ENCODE measurements at places on chromosomes 6 and 20.

GRCh38 chr6:168293636-168294530 lies 25.7 kb downstream of the DACT2 start:
- DNase-seq = no peak

- DNase-seq = no peak
These were observed 21.8 kb downstream of the PCK1 start for GRCh38 chr20:57582432-57583288.

DNA sequence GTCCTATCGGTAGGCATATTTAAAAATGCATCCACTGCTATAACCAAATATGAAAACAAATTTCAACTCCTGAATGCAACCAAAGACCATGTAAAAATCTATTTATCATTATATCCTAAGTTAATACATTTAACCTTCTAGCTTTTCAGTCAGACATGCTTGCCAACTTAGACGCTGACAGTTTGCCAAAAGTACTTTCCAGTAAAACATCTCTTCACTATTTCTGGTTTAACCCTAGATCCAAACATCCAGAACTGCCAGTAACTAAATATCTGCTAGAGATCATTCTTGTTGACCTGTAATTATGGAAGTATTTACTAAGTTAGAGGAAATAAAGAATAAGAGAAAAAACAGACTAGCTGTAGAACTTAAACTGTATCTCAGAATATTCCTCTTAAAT lies 210.2 kb upstream of the THEMIS start:
- no peak for DNase-seq

- DNase-seq = no peak
These were observed 30.4 kb downstream of the TGM2 start for GRCh38 chr20:38134427-38135270.

DNA sequence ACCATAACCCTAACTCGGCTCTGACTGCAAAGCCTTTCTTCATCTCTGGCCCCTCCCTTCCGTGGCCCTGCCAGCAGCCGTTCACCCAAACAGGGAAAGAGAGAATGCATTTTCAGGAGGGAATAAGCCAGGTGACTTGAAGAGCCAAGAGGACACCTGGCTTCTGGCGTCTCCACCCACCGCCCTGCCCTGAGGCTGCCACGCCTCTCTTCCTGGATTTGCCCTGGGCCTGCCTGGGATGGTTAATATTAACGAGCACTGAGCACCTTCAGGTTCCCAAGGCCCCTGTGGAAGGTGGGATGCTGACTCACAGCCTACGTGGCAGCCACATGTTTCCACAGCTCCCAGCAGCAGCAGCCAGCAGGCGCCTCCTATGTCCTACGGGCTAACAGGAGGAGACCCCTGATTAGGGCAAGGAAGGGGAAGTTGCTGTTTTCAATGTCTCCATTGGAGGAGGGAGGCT lies 138.0 kb upstream of the RREB1 start:
- DNase-seq = no peak

DNA sequence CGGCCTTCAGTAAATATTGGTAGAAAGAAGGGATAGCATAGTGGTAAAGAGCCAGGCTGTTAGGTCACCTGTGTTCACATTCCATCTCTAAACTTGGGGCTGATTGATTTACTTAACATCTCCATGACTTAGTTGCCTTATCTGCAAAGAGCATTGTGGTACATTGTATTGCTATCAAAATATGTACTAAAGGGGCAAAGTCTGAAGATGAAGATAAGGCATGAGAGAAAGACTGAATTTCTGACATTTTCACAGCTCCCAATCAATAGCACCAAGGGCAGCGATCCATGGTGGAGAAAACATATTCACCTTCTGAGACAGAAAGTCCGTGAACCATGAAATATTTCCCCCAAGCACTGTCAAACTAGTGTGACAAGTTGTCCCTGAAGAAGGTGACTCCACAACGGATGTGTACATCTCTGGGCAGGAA lies 223.3 kb upstream of the STXBP5 start:
- no peak for DNase-seq

DNA sequence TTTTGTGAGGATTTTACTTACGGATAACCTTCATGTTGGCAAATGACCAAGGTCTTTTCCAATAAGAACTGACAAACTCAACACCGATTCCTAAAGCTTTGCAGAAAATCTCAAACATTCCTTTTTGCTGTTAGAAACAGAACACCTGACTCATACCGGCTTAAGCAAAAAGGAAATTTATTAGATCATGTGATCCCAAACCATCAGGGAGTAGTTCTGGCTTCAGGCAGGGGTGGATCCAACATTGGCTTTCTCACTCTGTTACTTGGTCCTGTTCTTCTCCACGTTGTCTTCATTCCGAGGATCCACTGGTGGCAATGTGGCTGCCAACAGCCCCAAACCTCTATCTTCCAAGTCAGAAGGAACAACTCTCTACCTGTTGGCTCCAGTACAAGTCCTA lies 95.9 kb upstream of the PMEPA1 start:
- no peak for DNase-seq

DNA sequence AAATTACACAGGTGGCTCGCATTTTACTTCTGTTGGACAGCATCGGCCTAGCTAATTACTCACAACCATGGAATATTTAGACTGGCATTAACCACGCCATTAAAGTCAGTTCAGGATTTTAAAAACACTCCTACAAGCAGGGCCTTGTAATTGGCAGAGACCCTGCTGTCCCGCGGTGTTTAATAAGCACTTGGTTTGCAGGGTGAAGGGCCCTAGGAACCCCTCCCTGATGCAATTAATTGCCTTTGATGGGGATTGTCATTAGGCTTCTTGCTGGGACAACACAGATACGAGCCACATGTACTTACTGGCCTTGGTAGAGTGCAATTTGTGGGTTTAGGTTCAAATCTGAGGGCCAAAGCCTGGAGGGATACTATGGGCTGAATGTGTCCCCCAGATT lies 7.8 kb upstream of the VSTM2L start:
- DNase-seq = peak; percentile 88

DNA sequence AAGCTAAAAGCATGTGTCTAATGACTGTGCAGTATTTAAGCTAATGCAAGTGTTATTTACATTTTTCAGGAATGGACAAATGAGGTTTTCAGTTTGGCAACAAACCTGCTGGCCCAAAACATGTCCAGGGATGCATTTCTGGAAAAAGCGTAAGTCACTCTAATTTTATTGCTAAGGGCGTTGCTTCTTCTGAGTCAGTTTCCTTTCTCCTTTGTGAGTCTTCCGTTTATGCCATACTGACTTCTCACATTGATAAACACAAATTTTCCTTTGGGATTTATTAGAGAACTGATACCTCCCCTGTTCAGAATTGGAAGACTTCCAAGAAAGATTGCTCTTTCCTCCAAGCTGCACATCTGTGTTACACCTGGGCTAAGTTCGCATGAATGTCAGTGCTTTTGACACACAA lies 422.9 kb upstream of the PLCB4 start:
- no peak for DNase-seq

DNA sequence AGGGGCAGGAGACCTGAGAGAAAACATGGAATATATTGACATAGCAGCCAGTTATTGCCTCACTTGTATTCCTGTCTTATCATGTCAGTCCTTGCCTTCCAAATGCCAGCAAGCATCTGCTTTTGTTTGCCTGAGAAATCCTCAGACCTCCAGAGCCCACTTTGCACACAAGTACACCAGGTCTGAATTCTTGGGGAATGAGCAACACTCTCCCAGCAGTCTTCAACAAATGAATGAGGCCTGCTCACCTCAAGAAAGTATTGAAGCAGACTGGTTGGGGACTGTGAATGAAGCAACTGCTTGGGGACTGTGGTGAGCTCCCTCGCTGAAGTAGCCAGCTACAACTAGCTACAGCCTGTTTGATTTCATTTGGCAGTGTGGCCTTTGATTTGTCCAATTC lies 172.8 kb upstream of the SPTLC3 start:
- DNase-seq = no peak

DNA sequence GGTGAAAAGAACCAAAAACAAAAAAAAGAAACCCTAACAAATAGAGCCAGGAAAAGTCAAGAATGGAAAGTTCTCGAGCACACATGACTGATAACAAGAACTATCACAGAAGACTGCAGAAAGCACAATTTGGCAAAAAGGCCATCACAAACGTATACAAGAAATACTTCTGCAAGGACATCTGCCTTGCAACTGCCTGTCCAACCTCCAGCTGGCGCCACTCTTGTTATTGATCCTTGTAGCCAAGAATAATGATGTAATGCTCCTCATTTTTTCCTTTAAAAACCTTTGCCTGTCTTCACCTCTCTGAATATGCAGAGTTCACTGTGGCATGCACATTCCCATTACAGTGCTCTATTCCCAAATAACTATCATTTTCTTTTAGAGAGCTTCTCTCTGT lies 87.9 kb upstream of the BMP5 start:
- DNase-seq = no peak

GRCh38 chr6:66173587-66173986 lies 466.6 kb upstream of the EYS start:
- no peak for DNase-seq

GRCh38 chr20:10064611-10065010 lies 29.8 kb downstream of the ANKEF1 start:
- no peak for DNase-seq

DNA sequence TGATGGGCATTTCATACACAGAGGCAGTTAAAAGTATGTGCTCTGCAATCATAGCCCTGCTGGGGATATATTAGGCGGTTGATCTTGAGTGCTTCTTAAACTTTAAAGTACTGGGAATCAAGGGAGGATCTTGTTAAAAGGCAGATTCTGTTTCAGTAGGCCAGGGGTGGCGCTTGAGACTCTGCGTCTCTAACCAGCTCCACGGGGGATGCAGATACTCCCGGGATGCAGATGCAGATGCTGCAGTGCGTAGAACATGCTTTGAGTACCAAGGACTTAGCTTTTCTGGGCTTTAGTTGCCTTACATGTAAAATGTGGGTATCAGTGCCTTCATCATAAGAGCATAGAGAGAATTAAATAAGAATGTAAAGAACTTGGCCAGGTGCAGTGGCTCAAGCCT lies 44.4 kb upstream of the ENPP5 start:
- no peak for DNase-seq

GRCh38 chr20:4522310-4522709 lies 199.4 kb upstream of the PRND start:
- DNase-seq = no peak

GRCh38 chr20:13101706-13102105 lies 92.9 kb downstream of the SPTLC3 start:
- no peak for DNase-seq

GRCh38 chr6:29933955-29934354 lies 8.4 kb upstream of the HLA-A start:
- DNase-seq = no peak

DNA sequence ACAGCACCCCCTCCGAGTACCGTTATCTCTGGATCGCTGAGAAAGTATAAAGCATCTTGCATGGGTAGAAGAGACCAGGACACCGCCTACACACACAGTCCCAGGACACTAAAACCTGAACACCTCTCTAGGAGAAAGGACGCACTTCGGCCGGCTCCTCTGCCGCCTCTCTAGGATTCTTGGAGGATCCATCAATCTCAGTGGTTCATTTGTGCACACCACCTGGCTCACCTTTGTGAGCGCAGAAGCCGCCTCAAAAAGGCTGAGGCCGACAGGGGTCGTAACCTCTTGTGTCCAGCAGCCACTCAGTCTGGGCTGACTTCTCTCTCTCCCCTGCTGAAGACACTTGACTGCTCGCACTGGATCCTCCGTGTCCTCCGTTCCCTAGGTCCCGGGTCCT lies 13.5 kb downstream of the ZSCAN23 start:
- DNase-seq = no peak

- peak; percentile 49 for DNase-seq
These were observed 14.1 kb upstream of the TCFL5 start for GRCh38 chr20:62875419-62876361.

- no peak for DNase-seq
These were observed 4.0 kb upstream of the SPATS1 start for GRCh38 chr6:44338228-44339122.

DNA sequence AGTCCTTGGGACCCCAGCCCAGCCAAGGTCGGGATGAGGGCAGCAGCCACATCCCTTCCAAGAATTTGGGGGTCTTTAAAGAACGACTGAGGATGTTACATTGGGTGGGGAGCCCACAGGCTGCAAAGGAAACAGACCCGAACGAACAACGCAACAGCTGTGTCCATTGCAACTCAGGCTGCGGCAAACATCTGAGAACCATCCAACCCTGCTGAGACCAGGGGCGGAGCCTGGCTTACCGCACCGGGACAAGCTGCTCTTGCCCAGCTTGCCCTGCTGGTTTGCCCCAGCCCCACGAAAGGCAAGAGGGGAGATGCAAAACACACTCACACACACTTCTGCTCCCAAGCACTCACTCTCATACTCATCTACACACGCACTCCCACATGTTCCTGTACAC lies 21.5 kb upstream of the TAF4 start:
- DNase-seq = no peak

DNA sequence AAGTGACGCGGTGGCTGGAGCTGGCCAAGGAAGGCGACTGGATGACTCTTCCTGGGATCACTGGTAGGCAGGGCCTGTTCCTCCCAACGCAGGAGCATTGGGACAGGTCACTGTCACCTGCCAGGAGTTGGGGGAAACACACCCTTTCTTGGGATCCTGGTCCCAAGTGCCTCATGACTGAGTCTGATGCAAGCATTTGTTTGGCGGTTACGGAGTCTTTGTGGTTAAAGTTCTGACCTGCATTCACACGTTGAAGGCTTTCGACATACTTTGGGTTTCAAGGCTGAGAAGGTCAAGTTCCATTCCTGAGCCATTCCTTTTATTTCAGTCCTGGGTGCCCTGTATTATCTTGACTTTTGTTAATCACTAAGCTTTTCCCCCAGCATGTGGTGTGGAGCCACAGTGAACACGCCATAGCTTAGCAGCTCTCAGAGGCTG lies 6.0 kb downstream of the PNLDC1 start:
- DNase-seq = no peak

DNA sequence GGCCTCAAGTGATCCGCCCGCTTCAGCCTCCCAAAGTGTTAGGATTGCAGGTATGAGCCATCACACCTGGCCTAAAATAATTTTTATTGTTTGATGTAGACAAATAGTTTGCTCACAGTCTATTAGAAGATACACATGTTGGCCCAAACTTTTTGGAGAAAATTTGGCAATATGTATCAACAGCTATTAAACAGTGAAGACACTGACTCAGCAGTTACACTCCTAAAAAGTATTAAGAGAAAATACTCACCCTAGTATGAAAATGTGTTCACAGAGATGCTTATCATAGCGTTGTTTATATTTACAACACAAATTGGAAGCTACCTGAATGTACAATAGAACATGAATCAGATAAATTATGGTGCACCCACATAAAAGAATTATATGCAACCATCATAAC lies 173.1 kb downstream of the WDR27 start:
- no peak for DNase-seq

Data from NCI-H1417 treated with DMSO at 0.1 percent for 48 hours (cell line).